ENCODE measurements at places on chromosomes 2 and 18. TPM values are rescaled to one million over a fixed set of nuclear protein-coding genes. Genes with fewer than 3 reads are reported as not detected.

GRCh38 chr2:15763822-15764682 lies 172.4 kb downstream of the DDX1 start:
- H3K27ac ChIP-seq, result no peak overlapping the region
- H3K36me3 ChIP-seq, result no peaks in the 10 kb centered on the region
- peaks cover 50% of the 10 kb centered on the region for H3K4me1 ChIP-seq
- H3K27me3 ChIP-seq, result no peaks in the 10 kb centered on the region
- H3K4me3 ChIP-seq, result no peak overlapping the region

The TNFAIP6 gene
- not detected for total RNA-seq

- no peaks in the 10 kb centered on the region for H3K36me3 ChIP-seq
- H3K4me1 ChIP-seq, result no peaks in the 10 kb centered on the region
- no peak overlapping the region for H3K4me3 ChIP-seq
- H3K27me3 ChIP-seq, result no peaks in the 10 kb centered on the region
- no peak for DNase-seq
- H3K27ac ChIP-seq, result no peak overlapping the region
Observed at GRCh38 chr2:201408931-201409330, 42.3 kb downstream of the TRAK2 start.

DNA sequence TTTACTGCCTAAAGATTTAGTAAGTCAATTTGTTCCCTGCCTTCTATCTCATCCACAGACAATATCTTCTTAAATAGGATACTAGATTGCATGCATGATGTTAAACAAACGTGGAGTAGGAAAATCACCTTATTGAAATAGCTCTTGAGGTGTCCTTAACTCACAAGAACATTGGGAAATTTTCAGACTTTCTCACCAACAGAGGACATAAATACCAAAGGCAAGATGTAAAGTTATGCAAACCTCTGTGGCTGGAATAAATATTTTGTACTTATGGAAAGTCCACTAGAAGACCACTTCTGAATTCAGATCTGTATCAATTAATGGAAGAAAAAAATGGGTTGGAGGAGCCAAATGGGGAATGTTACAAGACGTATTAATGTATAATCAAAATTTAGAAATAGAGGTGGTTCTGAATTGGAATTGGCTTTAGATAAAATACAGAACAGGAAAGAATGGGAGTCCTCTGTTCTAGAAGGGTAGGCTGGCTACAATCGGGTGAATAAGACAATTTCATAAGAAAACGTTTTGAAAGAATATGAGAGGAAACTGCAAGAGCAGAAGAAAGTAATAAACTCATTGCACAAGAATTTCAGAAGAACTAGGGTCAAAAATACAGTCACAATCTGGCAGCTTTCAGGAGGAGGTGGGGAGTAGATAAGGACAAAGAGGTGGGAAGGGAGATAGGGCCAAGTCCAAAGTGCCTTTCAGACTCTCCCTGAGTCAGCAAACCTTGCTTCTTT lies 69.3 kb upstream of the FN1 start:
- H3K4me3 ChIP-seq, result no peak overlapping the region
- no peaks in the 10 kb centered on the region for H3K36me3 ChIP-seq
- H3K27ac ChIP-seq, result peak overlapping the region; percentile 46
- no peaks in the 10 kb centered on the region for H3K27me3 ChIP-seq
- DNase-seq, result peak; percentile 70

- DNase-seq, result no peak
- peak overlapping the region; percentile 60 for H3K27ac ChIP-seq
- no peaks in the 10 kb centered on the region for H3K27me3 ChIP-seq
- H3K36me3 ChIP-seq, result no peaks in the 10 kb centered on the region
Observed at GRCh38 chr2:98085649-98086048, 1.3 kb upstream of the VWA3B start.

DNA sequence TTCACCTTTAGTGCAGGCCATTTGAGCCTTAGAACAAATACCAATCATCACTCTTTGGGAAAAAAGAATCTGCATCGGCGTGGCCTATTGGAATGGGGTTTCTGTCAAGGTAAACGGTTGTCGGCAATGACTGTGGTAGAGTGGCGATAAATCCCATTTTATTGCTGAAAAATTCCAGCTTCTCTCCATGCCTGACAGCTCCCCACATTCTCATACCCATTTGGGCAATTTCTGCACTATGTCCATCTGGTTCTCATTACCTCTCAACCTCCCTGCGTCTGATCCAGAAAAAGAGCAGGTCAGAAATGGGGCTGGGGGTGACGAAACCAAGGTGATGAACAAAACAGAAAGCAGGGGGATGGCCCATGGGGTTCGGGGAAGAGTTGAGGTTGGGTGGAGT lies 254.0 kb downstream of the MEIS1 start:
- H3K4me3 ChIP-seq, result no peak overlapping the region
- no peaks in the 10 kb centered on the region for H3K27me3 ChIP-seq
- no peaks in the 10 kb centered on the region for H3K4me1 ChIP-seq
- H3K27ac ChIP-seq, result no peak overlapping the region

GRCh38 chr18:51884039-51884438 lies 456.0 kb upstream of the DCC start:
- H3K27me3 ChIP-seq, result no peaks in the 10 kb centered on the region
- H3K4me1 ChIP-seq, result no peaks in the 10 kb centered on the region

GRCh38 chr2:158394453-158394852 lies 62.1 kb downstream of the CCDC148 start:
- DNase-seq, result no peak
- no peak overlapping the region for H3K27ac ChIP-seq
- H3K4me3 ChIP-seq, result no peak overlapping the region
- no peaks in the 10 kb centered on the region for H3K4me1 ChIP-seq
- H3K36me3 ChIP-seq, result no peaks in the 10 kb centered on the region
- no peaks in the 10 kb centered on the region for H3K27me3 ChIP-seq

GRCh38 chr2:160015746-160016145 lies 46.7 kb downstream of the PLA2R1 start:
- no peak overlapping the region for H3K27ac ChIP-seq
- H3K27me3 ChIP-seq, result no peaks in the 10 kb centered on the region
- H3K36me3 ChIP-seq, result no peaks in the 10 kb centered on the region
- no peaks in the 10 kb centered on the region for H3K4me1 ChIP-seq

GRCh38 chr2:58054264-58054663 lies 7.7 kb downstream of the VRK2 start:
- no peak for DNase-seq
- no peaks in the 10 kb centered on the region for H3K27me3 ChIP-seq
- H3K27ac ChIP-seq, result no peak overlapping the region
- no peaks in the 10 kb centered on the region for H3K36me3 ChIP-seq
- no peaks in the 10 kb centered on the region for H3K4me1 ChIP-seq

The SRD5A2 gene
- total RNA-seq, result not detected

The NDC80 gene
- total RNA-seq, result 51.7 TPM

- no peaks in the 10 kb centered on the region for H3K4me1 ChIP-seq
- H3K27me3 ChIP-seq, result no peaks in the 10 kb centered on the region
- no peak overlapping the region for H3K27ac ChIP-seq
- no peak overlapping the region for H3K4me3 ChIP-seq
- no peak for DNase-seq
- no peaks in the 10 kb centered on the region for H3K36me3 ChIP-seq
Observed at GRCh38 chr2:207113414-207113813, 52.3 kb downstream of the KLF7 start.

DNA sequence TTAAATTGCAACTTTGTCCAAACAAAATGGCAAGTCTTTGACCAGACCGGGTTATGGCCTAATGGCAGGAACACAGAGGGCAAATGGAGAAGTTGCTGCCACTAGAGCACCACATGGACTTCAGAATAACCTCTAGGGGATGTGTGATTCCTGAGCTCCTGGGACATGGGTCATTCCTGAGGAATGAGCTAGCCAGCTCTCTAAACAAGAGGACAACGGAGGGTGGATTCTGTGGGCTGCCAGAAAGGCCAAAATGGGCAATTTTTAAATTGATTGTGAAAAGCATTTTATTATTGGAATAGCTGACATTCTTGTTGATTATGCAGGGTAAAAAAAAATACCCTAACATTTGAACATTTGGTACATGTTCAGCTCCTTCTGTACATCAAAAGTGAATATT lies 109.8 kb upstream of the FZD5 start:
- H3K27ac ChIP-seq, result peak overlapping the region; percentile 2
- H3K36me3 ChIP-seq, result no peaks in the 10 kb centered on the region
- no peaks in the 10 kb centered on the region for H3K27me3 ChIP-seq
- no peak overlapping the region for H3K4me3 ChIP-seq

- no peak overlapping the region for H3K27ac ChIP-seq
- no peaks in the 10 kb centered on the region for H3K27me3 ChIP-seq
- no peak for DNase-seq
- H3K36me3 ChIP-seq, result no peaks in the 10 kb centered on the region
Observed at GRCh38 chr2:129755786-129756185, 223.7 kb upstream of the RAB6C start.

The DYSF gene
- 1.7 TPM for total RNA-seq

The MRPL33 gene
- 84.9 TPM for total RNA-seq

The CPS1 gene
- total RNA-seq, result 1.2 TPM

GRCh38 chr2:189236066-189236465 lies 56.5 kb upstream of the COL5A2 start:
- no peaks in the 10 kb centered on the region for H3K4me1 ChIP-seq
- no peaks in the 10 kb centered on the region for H3K36me3 ChIP-seq
- DNase-seq, result no peak
- H3K27me3 ChIP-seq, result no peaks in the 10 kb centered on the region

DNA sequence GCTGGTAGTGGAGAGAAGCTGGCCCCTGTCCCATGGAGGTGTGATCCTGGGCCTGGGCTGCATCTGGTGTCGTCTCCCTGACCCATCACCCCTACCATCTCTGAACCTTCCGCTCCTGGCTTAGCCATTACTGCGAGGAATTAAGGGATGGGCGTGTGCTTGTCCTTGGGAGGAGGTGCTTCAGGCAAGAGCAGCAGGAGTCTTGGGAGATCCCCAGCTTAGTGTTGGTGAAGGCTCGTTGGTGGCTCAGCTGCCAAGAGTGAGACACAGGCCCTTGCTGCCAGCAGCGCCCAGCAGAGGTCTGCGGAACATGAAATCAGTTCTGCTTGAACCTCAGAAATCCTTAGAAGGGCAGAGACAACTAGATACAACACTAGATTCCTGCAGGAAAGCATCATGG lies 59.9 kb upstream of the TGFA start:
- no peak for DNase-seq
- H3K27ac ChIP-seq, result no peak overlapping the region
- no peaks in the 10 kb centered on the region for H3K4me1 ChIP-seq
- H3K36me3 ChIP-seq, result no peaks in the 10 kb centered on the region
- H3K4me3 ChIP-seq, result no peak overlapping the region

GRCh38 chr18:2939317-2939716 lies 73.6 kb downstream of the LPIN2 start:
- H3K27ac ChIP-seq, result no peak overlapping the region
- peaks cover 4% of the 10 kb centered on the region for H3K36me3 ChIP-seq
- H3K4me3 ChIP-seq, result no peak overlapping the region
- peak; percentile 76 for DNase-seq
- peaks cover 22% of the 10 kb centered on the region for H3K4me1 ChIP-seq

GRCh38 chr2:12856934-12857601 lies 140.3 kb downstream of the TRIB2 start:
- no peak for DNase-seq
- no peaks in the 10 kb centered on the region for H3K27me3 ChIP-seq
- no peaks in the 10 kb centered on the region for H3K36me3 ChIP-seq
- H3K27ac ChIP-seq, result no peak overlapping the region

The NYAP2 gene
- 0.11 TPM for total RNA-seq

DNA sequence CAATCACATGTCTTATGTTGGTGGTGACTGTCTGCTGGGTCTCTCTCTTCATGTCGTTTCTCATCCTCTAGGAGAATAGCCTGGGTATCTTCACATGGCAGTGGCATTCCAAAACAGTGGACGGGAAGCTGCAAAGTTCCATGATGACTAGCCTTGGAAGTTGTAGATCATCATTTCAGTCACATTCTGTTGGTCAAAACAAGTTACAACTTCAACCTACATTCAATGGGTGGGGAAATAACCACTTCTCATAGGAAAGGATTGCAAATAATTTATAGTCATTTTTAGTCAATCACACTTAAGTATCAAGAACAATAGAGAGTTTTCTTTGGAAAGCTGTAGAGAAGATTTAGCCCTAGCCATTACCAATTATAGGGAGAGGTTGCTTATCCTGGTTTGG lies 395.0 kb upstream of the CDH2 start:
- no peak for DNase-seq
- no peak overlapping the region for H3K4me3 ChIP-seq
- H3K27ac ChIP-seq, result no peak overlapping the region
- no peaks in the 10 kb centered on the region for H3K27me3 ChIP-seq
- H3K36me3 ChIP-seq, result no peaks in the 10 kb centered on the region

DNA sequence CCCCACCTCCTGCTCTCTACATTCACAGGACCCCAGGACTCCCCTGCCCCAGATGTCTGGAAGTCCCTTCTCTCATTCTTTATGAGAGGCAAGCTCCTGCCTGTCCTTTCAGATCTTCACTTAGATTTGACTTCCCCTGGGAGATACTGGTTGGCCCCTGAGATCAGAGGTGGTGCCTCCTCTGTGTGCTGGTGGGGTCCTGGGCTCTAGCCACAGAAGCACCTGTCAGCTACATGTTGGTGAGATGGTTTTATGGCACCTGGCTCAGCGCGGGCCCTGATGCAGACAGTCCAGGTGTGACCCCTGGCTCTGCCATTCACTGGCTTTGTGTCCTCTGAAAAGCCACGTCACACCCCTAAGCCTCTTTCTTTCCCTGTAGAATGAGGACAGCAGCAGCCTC lies 369.6 kb upstream of the ID2 start:
- peaks cover 12% of the 10 kb centered on the region for H3K4me1 ChIP-seq
- H3K27ac ChIP-seq, result no peak overlapping the region
- H3K36me3 ChIP-seq, result no peaks in the 10 kb centered on the region
- H3K27me3 ChIP-seq, result no peaks in the 10 kb centered on the region
- no peak for DNase-seq

- H3K36me3 ChIP-seq, result peaks cover 3% of the 10 kb centered on the region
- H3K27me3 ChIP-seq, result no peaks in the 10 kb centered on the region
- H3K4me1 ChIP-seq, result no peaks in the 10 kb centered on the region
- no peak overlapping the region for H3K27ac ChIP-seq
Observed at GRCh38 chr2:218557941-218558340, 10.2 kb downstream of the USP37 start.

DNA sequence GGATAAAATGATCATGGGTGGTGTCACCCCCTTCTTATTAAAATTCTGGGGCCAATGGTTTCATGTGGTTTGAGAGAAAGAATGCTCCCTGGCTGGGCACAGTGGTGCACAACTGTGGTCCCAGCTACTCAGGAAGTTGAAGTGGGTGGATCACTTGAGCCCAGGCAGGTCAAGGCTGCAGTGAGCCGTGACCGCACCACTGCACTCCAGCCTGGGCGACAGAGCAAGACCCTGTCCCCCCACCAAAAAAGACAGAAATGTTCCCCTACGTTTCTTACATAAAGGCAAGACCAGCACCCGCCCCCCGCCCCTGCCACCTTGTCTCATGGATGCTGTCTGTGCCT lies 53.0 kb upstream of the ID2 start:
- no peak for DNase-seq
- H3K27ac ChIP-seq, result peak overlapping the region; percentile 65
- no peaks in the 10 kb centered on the region for H3K27me3 ChIP-seq
- no peak overlapping the region for H3K4me3 ChIP-seq
- no peaks in the 10 kb centered on the region for H3K36me3 ChIP-seq

GRCh38 chr2:238561230-238561629 lies 134.5 kb downstream of the ASB1 start:
- DNase-seq, result no peak
- H3K4me1 ChIP-seq, result no peaks in the 10 kb centered on the region
- H3K36me3 ChIP-seq, result no peaks in the 10 kb centered on the region
- H3K4me3 ChIP-seq, result no peak overlapping the region
- H3K27me3 ChIP-seq, result no peaks in the 10 kb centered on the region

The RAMP1 gene
- total RNA-seq, result 1.6 TPM
